Activated T-helper 1 cell treated with anti-CD3 and anti-CD28 coated beads, Interleukin-12 subunit alpha, Interleukin-12 subunit beta, Interleukin-2, Interleukin-4 antibody, amounts not matched to agents 30 ng/mL and 10 ng/mL and 1 ng/mL, durations not matched to agents 14 hours and 24 hours and 36 hours (primary cell): ENCODE measurements at places on chromosomes 7 and 10. TPM values are rescaled to one million over a fixed set of nuclear protein-coding genes. Genes with fewer than 3 reads are reported as not detected.

The USP54 gene
- 8.6 and 9.7 TPM in 2 replicates for total RNA-seq

The CALU gene
- 52.8 and 59.2 TPM in 2 replicates for total RNA-seq

The CAV2 gene
- not detected in 2 replicates for total RNA-seq

The CCDC172 gene
- not detected in 2 replicates for total RNA-seq

The HOXA11 gene
- not detected in 2 replicates for total RNA-seq
